ENCODE measurements at places on chromosomes 6 and 20.
A peak's percentile ranks its signal among the peaks of the same experiment; 100 is the strongest.

DNA sequence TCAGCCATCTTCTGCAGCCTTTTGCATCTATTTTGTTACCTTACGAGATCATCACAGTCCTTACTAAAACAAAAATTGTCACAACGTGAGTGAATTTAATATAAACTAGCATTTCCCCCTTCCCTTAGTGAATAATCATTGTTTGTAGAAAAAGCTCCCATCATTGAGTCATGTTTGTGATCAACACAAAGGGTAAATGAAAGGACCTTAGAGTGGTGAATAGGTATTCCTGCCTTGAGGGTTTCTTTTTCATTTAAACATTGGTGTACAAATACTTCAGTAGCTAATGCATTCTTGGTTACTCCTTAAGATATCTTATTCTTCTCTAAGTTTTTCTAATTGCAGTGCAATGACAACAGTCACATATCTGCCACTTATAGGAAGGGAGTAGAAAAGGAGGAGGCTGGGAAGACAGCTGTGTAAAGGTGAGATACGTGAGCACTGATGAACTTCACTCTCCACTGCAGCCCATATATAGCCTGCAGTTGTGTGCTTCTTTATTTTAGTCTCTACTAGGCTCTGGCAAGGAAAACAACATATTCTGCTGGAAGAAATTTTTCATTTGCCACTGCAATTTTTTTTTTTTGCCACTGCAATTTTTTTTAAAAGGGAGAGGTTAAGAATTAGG is 27.8 kb downstream of the ADGRG6 start:
- DNase-seq = no peak

GRCh38 chr6:137227871-137228302 is 8.7 kb upstream of the IFNGR1 start:
- DNase-seq = no peak

DNA sequence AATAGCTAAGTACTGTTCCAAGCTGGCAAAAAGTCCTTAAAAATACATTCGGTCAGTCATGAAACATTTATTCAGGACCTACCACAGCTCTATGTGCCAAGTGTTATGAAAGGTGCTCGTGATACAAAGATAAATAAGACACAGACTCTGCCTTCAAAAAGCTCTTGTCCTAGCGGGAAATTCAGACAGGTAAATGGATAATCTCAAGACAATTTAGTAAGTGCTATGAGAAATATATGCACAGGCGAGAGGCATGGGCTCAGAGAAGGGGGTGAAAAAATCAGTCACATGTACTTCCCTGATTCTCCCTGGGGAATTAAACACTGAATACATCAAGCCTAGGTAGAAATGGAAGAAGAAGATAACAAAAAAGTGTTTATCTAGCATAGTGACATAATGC is 49.8 kb upstream of the HEY2 start:
- no peak for DNase-seq

- DNase-seq = no peak
These were observed 169.0 kb downstream of the FUT9 start for GRCh38 chr6:96184798-96185197.

DNA sequence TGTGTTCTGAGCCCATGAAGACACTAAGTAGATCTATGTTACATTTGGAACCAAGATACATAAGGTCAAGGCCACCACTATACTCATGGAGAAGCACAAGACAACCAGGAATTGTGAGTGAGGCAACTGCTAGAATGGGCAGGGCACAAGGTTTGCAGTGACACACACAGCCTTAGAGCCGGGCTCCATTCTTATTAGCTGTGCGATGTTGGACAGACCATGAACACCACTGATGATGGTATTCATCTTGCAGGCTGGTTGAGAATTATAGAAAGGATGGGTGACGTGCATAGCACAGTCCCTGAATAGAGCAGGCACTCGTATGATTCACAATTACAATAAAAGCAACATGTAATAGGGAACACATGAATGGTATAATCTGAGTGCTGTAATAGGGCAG is 172.4 kb downstream of the GJA10 start:
- no peak for DNase-seq

DNA sequence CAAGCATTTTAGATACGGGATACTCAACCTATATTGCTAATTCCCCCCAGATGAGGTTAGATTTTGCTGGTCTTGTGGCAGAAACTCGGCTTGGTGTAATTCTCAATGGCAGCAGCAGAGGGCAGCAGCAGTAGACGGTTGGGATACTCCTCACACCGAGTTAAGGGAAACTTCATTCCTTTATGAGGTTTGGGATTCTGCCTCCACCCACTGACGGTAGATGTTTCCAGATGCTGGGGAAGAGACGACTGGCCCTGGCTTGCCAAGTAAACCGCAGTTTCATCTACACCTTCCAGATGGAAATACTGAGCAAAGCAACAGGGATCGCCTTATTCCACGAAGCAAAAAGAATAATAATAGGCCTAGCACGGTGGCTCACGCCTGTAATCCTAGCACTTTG is 8.2 kb upstream of the TBC1D7 start:
- peak; percentile 76 for DNase-seq

GRCh38 chr6:117548797-117549301 is 53.5 kb downstream of the GOPC start:
- DNase-seq = no peak

GRCh38 chr20:7496394-7496991 is 443.8 kb downstream of the HAO1 start:
- DNase-seq = no peak

DNA sequence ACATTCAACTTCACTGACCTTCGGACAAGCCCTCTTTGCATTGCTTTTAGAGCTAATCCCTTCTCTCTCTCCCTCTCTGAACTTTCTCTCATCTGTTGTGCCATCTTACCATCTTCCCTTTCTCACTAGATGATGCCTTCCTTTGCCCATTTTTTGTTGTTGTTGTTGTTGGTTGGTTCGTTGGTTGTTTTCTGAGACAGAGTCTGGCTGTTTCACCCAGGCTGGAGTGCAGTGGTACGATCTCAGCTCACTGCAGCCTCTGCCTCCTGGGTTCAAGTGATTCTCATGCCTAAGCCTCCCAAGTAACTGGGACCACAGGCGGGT is 18.8 kb downstream of the MAP3K5 start:
- DNase-seq = no peak

GRCh38 chr6:144326393-144326792 is 41.3 kb downstream of the UTRN start:
- no peak for DNase-seq

- no peak for DNase-seq
These were observed 53.0 kb upstream of the NOP56 start for GRCh38 chr20:2599288-2600006.

DNA sequence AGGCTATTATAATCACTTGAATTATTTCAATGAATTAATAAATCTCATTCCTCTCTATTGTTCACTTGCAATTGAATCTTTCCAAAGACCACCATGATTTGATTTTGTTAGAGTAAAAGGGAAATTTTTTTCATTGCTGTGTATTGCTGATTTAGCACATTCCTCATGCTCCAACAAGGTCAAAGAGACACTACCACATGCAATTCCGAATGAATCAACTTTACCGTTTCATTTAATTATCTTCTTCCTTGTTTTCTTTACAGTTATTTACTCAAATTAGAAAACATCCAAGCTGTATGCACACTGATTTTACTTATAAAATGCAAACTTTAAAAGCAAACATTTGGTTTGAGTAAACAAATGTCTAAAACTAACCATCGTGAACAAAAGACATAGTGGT is 967 bp downstream of the KIAA0408 start:
- DNase-seq = no peak

DNA sequence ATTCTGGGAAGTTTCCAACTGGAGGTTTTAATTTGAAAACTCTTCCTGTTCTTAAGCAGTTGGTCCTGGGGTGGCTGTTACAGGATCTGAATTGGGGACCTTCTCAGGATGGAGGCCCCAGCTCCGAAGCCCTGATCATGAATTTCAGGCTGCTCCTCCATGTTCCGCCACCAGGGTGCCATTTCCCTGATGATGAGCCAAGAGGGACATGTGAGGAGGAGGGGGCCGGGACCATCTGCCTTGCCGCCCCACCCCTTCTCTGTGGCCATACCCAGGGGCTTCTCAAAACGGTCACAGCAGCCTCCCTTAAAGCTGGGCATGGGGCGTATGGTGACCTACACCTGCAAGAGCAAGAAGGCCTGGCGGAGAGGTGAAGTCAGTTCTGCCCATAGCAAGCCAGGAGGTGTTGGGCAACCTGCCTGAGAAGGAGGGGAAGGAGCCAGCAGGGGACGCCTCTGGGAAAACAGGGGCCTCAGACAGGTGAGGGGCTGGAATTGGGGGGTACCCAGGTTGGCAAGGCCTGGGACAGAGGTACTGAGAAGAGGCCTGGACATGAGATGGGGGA is 3.6 kb upstream of the BAK1 start:
- no peak for DNase-seq

Data from stimulated activated CD8-positive, alpha-beta memory T cell treated with anti-CD3 and anti-CD28 coated beads, Interleukin-15, amount 100 ng/mL, for 24 hours (primary cell).